Aortic smooth muscle cell (primary cell): ENCODE measurements at places on chromosomes 11 and 22. TPM values are rescaled to one million over a fixed set of nuclear protein-coding genes. Genes with fewer than 3 reads are reported as not detected.

The KCNJ1 gene
- 0.06 TPM in 1 of 2 replicates, not detected in the other for total RNA-seq

The TEF gene
- 10.8 and 12.1 TPM in 2 replicates for total RNA-seq

The CNIH2 gene
- total RNA-seq, result 0.37 and 0.40 TPM in 2 replicates

The PLAAT5 gene
- not detected in 2 replicates for total RNA-seq

The TRIM49 gene
- total RNA-seq, result not detected in 2 replicates

The PANX3 gene
- total RNA-seq, result not detected in 2 replicates
